ENCODE measurements at places on chromosomes 12 and 14. TPM values are rescaled to one million over a fixed set of nuclear protein-coding genes. Genes with fewer than 3 reads are reported as not detected.

- no peak for DNase-seq
Measured at GRCh38 chr14:99467336-99468078, 13.2 kb downstream of the SETD3 start.

DNA sequence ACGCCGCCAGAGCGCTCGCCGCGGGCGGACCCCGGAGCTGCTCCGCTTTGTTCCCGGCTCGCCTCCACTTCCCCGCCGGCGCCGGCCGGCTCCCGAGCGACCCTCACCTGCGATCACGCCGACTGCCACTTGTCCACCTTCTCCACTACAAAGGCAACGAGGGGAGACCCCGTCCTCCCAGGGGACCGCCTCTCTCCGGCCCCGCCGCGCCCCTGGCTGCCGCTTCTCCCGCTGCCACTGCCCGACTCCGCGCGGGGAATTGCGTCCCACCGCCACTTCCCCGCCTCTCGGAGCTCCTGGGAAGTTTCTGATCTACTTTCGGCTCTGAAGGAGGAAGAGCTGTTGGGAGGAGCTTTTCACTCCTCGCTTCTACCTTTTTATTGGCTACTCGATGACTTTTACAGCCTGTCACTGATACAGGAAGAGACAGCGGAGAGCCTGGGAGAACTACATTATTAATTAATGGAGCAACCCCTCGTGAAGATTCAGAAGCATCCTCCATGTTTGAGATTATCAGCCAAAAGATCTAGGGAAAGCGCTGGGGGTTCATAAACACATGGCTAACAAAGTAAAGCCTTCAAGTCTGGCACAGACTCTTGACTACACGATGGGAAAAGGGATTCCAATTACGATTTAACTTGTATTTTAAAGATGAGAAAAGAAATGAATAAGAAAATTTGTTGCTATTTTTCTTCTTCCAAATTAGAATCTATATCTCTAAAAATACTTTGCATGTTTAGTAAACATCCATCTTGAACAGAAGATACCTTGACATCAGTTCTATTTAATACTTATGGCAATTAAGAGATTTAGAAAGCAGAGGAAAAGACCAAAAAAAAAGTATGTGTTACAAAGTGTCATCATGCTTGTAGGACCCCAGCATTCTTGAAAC, at the start of gene BAZ1A:
BAZ1A (minus strand) TSS at position 330 of the 892 bp plus-strand sequence. CDS start 756 bp downstream, outside the sequence.
- no peak for DNase-seq

Gene C3AR1
- 8.2 TPM for total RNA-seq

DNA sequence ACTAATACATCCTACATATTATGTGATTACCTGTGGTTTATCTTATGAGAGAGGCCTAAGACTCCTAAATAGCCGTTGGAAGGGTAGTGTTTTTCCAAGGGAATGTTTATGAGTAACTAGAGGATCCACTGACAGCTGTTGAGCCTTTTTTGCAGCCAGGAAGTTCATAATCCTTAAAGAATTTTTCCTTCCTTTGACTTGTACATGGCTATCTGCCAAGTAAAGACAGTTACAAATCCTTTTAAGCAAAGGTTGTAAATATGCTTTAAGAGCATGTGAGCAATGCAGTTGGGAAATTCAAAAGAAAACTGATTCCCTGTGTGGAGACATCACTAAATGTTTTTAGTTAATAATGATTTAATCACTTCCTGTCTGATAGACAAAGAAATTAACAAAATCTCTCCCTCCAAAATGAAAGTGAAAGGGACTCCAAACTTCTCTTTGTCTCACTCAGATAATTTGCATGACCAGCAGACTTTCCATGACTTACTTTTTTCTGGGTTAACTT, 333.8 kb downstream of the PDZRN4 start:
- no peak for DNase-seq

Gene NPFF
- not detected for total RNA-seq
